ENCODE measurements at places on chromosomes 7 and 10. TPM values are rescaled to one million over a fixed set of nuclear protein-coding genes. Genes with fewer than 3 reads are reported as not detected.

Gene BEND7
- 0.03 TPM for total RNA-seq

Gene TEX36
- total RNA-seq, result not detected

Gene PILRA
- 0.38 TPM for total RNA-seq

Gene AGR3
- total RNA-seq, result not detected

Gene SOSTDC1
- total RNA-seq, result not detected

Gene HTR5A
- total RNA-seq, result not detected

Gene COX19
- total RNA-seq, result 17.5 TPM

Gene LHFPL3
- not detected for total RNA-seq

Gene PNLIPRP2
- total RNA-seq, result 0.56 TPM

Gene MSRB2
- 1.1 TPM for total RNA-seq

Data from activated T-cell treated with anti-CD3 and anti-CD28 coated beads, Interleukin-2, amount 50 U/mL, for 4 hours (primary cell).